ENCODE measurements at places on chromosomes 6 and 20.

GRCh38 chr6:116015983-116016382, 44.7 kb downstream of the FRK start:
- no peak for DNase-seq

DNA sequence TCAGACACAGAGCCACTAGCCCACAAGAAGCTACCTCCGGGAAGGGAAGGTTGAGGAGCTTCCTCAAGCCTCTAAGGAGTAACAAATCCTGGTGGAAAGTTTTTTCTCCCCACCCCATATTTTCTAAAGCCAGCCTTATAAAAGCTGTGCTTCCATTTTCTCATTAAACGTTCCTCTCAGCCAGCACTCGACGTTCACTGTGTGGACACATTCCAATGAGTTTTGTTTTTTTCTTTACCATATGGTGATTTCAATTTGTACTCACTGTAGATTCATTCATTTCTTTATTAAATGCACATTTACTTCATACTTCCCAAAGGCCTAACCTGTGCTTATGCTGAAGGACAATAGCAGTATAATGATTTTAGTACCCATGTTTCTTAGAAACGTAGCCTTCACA, 194.4 kb upstream of the FLRT3 start:
- DNase-seq = no peak

GRCh38 chr20:36116807-36117441, 37.6 kb upstream of the EPB41L1 start:
- DNase-seq = no peak

GRCh38 chr20:34045930-34046725, 52.4 kb downstream of the RALY start:
- no peak for DNase-seq

DNA sequence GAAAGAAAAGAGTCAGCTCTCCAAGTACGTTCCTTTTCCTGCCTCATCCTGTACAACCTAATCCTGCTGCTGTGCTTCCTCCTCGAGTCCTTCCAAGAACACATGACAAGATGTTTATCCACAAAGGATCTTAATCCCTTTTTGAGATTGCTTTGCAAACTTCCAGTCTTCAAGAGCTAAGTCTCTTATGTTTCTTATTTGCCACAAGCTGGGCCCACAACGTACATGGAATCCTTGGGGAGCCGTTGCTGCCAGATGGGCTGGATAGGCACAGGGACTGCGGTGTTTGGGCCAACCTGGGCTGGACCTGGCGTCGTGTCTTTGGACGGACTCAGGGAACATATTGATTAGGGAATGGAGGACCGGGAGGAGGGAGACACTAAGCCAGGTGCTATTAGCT, 79.7 kb upstream of the AFDN start:
- DNase-seq = no peak

- DNase-seq = no peak
Observed at GRCh38 chr6:28653876-28654275, 128.2 kb downstream of the GPX5 start.

GRCh38 chr6:108194503-108194902, 28.7 kb downstream of the NR2E1 start:
- DNase-seq = no peak

- DNase-seq = no peak
Observed at GRCh38 chr6:44051515-44051914, 75.7 kb downstream of the MRPL14 start.

DNA sequence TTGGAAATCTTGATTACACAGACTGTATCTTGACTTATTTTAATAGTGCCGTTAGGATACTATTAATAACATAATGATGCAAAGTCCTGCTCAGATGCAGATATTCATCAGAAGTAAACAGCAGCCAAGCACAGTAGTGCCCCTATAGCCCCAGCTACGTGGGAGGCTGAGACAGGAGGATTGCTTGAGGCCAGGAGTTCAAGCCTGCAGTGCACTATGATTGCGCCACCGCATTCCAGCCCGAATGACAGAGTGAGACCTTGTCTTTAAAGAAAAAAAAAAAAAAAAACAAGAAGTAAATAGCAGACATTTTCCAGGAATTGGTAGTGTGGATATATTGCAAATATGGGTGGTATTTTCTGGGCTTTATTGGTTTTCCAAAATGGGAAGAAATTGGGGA, 61.8 kb downstream of the TULP4 start:
- DNase-seq = no peak

- peak; percentile 72 for DNase-seq
Observed at GRCh38 chr6:12232339-12232738, 57.8 kb upstream of the EDN1 start.

DNA sequence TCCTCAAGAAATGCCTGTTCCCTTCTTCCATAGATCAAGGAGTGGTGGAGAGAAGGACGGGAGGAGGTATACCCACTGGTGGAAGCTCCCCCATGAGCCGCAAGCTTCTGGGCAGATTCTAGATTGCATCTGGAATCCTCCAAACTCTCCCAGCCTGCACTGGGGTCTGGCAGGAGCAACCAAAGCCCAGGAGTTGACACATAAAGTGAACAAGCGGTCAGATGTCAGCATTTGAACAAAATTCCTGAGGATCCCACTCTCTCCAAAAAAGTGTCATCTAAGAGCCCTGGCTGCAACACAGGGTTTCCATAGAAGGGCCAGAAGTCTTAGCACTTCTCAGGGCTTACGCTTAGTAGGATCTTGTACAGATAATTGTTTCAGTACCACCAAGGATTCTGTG, 88.2 kb downstream of the KCNB1 start:
- no peak for DNase-seq

DNA sequence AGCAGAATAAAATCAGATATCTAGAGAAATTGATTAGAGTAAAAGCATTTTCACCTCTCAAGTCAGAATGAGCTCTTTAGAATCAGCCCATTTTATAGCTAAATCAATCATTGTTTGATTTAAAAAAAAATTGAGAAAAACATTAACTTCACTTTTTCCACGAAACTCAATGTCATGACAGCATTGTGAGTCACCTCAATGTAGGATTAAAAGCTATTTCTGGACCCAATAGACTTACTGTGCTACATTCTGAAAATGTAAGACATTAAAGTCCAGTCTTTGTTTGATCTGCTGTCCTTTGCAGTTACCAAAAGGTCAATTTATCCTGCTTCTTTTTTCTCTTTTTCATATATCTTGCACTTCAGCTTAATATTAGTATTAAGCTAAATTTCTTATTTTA, 519.4 kb upstream of the ZNF337 start:
- DNase-seq = no peak
